Left lung (tissue), 14 donors: ENCODE measurements at places on chromosomes 1 and 21. TPM values are rescaled to one million over a fixed set of nuclear protein-coding genes. Genes with fewer than 3 reads are reported as not detected.

The CDA gene
- 0.64 TPM for polyA plus RNA-seq

The RCAN3 gene
- polyA plus RNA-seq = 8.1 TPM

The S100A8 gene
- 30.8 TPM for polyA plus RNA-seq

GRCh38 chr1:7857000-7857399, 4.1 kb upstream of the UTS2 start:
- DNase-seq = no peak

GRCh38 chr1:9894115-9894514, 16.0 kb downstream of the CTNNBIP1 start:
- no peak for DNase-seq
